ENCODE measurements at places on chromosomes 6 and 20.
A peak's percentile ranks its signal among the peaks of the same experiment; 100 is the strongest.

- DNase-seq: no peak
Measured at GRCh38 chr6:154370545-154370944, 13.9 kb upstream of the IPCEF1 start.

DNA sequence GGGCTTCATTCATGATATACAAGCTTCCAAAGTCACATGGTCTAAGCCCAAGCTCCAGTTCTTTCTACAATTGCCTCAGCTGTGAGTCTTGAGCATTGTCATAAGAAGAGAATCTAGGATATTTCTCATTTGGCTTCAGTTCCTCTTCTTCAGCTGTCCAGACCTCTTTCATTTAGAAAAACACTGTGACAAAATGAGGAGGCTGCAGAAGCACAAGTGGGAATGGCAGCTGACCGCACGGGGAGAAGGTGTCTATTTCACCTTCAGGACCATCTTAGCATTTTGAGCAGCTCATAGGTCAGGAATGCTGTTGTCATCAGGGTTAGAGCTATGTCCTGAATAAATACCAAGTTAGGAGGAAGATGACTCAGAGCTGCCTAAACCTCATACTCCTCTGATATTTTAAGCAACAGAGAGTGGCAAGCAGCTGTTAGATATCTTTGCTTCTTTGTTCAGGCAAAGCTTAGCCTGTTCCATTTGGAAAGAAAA is 390.1 kb upstream of the CITED2 start:
- DNase-seq: no peak

DNA sequence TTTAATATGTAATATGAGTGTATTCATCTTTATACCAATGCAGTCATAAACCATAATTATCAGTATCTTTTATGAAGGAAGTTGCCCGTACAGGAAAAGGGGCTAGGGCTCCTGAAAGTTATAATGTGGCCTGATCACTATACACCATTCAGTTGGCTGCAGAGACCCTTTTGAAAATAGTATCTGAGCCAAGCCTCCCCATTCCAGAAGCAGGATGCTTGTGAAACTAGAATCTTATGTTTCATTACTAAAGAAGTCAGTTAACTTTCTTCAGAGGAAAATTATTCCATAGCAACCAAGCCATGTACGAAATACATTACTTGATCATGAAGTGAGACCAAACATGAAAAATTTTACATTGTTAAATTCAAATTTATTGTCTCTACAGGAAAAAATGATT is 251.5 kb upstream of the TCF21 start:
- no peak for DNase-seq

DNA sequence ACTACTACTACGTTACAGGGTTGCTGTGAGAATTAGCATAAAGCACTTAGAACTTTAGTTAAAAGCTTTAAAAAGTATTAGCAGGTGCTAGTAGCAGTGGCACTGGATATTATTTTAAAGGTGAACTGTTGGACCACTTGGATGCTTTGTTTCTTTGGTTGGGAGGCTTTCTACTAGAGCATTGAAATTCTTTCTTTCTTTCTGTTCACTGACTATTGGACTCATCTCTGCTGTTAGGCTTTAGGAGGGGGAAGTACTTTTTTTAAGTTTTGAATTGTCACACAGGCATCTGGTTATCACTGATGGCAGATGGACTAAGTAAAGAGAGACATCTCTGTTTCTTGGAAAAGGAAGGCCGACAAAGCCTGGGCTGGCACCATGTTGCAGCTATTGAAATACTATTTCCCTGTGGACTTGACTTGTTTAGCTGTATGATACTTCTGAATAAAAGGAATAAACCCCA is 4.8 kb downstream of the TBPL1 start:
- DNase-seq: no peak

GRCh38 chr6:149078211-149078782 is 239.2 kb upstream of the TAB2 start:
- no peak for DNase-seq

- DNase-seq: no peak
Measured at GRCh38 chr20:14580418-14581074, 243.1 kb upstream of the FLRT3 start.

GRCh38 chr6:67640484-67640883 is 994.6 kb upstream of the ADGRB3 start:
- no peak for DNase-seq

DNA sequence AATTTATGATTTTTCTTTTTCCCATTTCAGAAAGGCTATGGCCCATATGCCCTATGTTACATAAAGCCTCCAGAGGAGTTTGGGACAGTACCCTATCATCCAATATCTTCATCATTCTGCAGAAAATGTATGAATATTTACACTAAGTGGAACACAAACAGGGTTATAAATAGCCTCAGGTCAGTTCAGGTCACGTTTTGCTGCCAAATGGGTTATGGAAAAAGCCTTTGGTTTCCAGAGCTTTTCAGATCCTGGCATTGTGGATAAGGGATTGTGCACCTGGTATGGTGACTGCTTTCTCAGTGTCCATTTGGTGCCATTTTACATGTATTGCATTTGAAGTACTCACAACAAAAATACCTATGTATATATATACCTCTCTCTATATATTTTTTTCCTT is 29.4 kb downstream of the UTRN start:
- peak; percentile 15 for DNase-seq

DNA sequence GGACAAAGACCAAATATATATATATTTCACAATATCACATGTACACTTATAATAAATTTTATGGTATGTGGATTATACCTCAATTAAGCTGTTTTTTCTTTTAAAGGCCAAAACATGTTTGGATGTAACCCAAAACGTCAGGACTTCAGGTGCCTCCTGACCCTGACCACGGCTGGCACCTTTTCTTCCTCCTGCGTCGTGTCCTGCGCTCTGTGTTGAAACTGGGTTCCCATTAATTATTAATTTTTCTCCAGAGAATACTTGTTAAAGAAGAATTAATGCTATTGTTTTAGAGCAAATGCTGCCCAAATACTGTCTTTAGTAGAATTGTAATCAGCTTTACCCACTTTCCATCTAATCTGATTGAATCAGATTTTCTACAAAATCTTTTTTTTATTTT is 46.7 kb upstream of the VSX1 start:
- no peak for DNase-seq

DNA sequence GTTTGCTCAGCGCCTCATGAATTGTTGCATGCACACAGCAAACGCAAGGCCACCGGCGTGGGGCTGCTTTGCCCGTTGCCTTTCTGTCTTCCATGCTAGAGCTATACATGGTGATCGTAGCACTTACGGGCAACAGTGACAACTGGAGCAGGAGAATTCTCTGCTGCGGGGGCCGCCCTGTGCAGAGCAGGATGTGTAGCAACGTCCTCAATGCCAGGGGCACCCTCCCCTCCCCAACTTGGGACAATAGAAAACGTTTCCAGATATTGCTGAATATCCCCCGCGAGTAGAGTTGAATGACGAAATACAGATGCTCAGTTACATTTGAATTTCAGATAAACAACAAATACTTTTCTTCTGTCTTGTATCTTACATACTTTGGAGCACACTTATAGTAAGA is 198.7 kb downstream of the TFAP2C start:
- no peak for DNase-seq

DNA sequence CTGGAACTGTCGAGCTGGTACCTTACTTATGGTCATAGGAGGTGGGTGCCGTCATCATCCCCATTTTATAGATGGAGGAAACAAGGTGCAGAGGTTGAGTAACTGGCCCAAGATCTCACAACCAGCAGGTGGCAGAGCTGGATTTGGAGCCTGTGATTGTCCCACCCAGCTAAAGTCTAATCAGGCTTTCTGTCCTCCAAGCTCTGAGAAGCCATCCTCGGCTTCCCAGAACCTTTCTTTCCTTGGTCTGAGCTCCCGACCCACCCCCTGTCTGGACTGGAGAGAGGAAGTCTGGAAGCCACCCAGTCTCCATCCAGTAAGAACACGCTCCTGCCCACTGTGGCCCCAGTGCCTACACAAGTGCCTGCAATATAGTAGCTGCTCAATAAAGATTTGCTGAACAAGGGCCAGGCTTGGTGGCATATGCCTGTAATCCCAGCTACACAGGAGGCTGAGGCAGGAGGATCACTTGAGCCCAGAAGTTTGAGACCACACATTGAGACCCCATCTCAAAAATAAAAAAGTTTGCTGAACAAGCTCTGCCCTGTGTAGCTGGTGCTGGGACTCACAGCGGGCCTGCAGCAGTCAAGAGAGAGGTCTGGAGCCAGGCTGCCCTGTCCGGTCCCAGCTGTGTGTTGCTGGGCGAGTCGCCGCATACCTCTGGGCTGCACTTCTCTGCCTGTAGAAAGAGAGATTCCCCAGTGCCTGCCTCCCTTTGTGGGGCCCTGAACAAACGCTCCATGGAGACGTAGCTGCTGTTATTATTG is 32.5 kb upstream of the DLGAP4 start:
- DNase-seq: no peak

- no peak for DNase-seq
Measured at GRCh38 chr6:111677249-111677990, 71.7 kb upstream of the TRAF3IP2 start.

DNA sequence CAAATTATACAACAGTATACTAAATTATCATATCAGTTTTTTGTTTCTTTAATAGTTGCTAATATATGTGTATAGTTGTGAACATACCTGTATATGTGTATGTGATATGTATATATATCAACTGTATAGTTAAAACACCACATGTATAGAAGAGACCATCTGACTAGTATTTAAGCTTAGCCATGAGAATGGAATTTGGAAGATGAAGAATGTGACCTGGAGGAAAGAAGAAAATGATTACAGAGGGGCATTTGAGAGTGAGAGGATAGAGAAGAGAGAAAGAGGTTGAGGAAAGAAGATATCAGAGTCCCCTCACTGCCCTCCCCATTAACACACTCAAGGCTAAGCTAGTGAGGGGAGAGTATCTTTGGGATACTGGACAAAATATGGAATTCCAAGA is 335.9 kb downstream of the BCKDHB start:
- DNase-seq: no peak

DNA sequence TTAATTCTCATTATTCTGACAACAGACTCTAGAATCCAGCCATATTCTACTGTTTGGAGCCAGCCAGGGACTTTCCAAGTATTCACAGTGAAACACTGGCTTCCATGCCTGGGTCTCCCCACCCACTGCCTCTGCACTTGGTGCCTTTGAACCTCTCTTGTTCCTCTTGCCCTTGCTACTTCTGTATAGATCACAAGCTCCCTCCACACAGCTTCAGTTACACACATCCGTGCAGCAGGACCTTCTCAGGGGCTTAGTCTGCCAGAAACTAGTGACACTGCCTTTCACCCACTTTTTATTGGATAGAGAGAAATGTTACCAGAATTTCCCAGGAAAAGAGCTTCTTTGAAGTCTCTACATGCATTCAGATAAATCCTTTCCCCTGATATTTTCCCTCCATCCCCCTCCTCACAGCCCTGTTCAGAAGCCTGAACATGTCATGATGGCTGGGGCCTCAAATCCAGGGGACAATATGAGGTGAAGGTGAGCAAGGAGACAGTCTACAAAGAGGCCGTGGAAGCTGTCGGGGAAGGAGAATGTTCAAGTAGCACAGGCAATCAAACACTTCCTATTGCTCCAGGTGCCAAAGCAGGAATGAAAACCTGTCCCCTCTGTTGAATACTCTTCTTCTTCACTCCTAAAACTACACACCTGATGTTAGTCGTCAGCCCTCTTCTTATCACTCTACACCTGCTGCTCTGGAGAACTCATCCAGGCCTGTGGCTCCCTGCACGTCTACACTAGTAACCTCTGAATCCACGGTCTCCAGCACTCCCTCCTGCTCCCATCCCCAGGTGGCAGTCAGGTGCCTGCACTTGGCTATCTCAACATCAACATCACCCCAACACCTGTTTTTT is 20.2 kb upstream of the HLA-DOA start:
- peak; percentile 33 for DNase-seq

GRCh38 chr20:48378976-48379675 is 448.7 kb downstream of the PREX1 start:
- DNase-seq: no peak

Data from substantia nigra (tissue), 51 donors.